CD14-positive monocyte (primary cell): ENCODE measurements at places on chromosomes 13 and 19.

DNA sequence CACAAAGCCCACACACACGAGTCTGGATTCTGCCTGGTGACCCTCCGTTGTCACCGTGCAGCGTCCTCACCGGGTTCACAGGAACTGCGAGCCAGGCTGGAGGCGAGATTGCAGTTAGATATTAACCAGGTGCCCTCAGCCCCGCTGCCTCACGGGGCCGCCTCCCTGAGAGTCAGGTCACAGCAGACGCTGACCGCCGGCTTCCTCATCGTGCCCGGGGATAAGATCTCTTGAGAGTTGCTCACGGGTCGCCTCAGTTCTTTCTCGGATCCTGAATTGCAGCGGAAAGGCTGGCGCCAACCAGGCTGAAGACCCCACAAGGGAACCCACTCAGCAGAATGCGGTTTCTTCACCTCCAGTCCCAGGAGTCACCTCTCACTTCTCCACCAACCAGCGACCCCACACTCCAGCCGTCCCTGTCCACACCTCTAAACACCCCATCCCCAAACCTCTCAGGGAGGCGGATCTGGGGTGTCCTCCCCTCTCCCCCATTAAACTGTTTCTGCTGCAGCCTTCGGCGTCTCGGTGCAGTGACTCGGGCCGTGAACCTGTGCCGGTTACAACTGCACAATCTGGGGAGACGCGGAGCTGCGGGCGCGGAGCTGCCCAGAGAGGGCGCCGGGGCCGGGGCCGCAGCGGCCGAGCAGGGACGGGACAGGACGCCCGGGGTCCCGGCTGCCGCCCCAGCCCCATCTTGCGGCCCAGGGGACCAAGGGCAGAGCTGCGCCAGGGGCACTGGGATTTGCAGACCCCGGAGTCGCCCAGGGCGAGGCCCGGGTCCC, 591 bp downstream of the ZNF823 start:
- DNase-seq = peak; percentile 41

GRCh38 chr13:90177512-90177911, 1170.0 kb upstream of the MIR17HG start:
- no peak for DNase-seq

DNA sequence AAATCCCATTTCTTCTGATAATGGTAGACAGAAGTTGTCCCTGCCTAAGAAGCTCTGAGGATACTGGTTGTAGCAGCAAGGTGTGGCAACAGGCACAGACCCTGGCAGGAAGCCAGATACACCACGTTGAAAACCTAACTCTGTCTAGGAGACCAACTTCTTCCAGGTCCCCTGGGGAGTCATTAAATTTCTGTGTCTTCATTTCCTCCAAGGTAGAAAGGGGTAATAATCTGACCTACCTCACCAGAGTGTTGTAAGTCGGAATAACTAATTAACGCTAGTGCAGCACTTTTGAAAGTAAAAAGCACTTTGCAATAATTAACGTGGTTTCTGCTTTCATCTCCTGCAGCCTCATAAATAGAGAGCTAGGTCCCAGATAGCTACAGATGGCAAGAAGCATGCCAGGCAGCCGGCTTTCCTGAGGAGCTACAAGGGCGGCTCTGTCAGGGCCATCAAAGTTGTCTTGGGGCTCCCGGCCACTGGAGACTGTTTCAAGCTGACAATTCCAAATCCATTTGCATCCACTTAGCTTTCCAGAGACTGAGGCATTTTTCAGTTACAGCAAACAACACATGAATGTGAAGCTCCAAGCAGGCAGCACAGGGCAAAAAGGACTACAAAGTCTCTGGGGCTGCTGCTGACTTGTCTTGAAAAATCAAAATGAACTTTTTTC, 176.2 kb downstream of the FOXO1 start:
- DNase-seq = no peak

- DNase-seq = no peak
Observed at GRCh38 chr13:46659413-46660065, 106.6 kb downstream of the LRCH1 start.

DNA sequence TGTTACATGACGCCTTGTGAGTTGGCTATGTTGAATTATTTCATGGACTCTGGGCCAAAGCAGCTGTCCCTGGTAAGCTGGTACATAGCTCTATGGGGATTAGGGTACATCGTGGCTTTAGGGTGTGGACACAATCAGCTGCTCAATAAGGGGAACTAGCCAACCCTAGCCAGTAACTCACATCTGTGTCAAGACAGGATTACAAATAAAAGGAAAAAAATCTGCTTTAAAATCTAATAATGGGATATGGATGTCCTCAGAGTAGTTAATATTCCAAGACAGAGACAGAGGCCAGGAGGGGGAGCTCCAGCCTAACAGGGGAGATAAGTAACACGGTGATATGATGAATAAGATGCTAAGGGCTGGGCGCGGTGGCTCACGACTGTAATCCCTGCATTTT, 21.1 kb upstream of the ZNF766 start:
- DNase-seq = peak; percentile 53

- no peak for DNase-seq
Observed at GRCh38 chr19:48698046-48698445, 2.3 kb downstream of the FUT2 start.
